Bronchial smooth muscle cell (primary cell): ENCODE measurements at places on chromosomes 4 and X. TPM values are rescaled to one million over a fixed set of nuclear protein-coding genes. Genes with fewer than 3 reads are reported as not detected.

The GYG2 gene
- total RNA-seq = 2.5 and 2.6 TPM in 2 replicates

The GAGE12E gene
- not detected in 2 replicates for total RNA-seq

The RTL3 gene
- total RNA-seq = under 0.01 TPM in 1 of 2 replicates, not detected in the other

The CXCL3 gene
- 0.86 and 3.0 TPM in 2 replicates for total RNA-seq

The LDOC1 gene
- 6.8 and 9.9 TPM in 2 replicates for total RNA-seq

The PDK3 gene
- total RNA-seq = 0.86 and 2.4 TPM in 2 replicates

The CRLF2 gene
- total RNA-seq = not detected in 2 replicates

The FGFRL1 gene
- total RNA-seq = 29.2 and 35.7 TPM in 2 replicates

The TRPC3 gene
- 0.32 and 0.34 TPM in 2 replicates for total RNA-seq

The MAGEA9B gene
- not detected in 2 replicates for total RNA-seq

The REELD1 gene
- total RNA-seq = not detected in 2 replicates

The TLR10 gene
- not detected in 2 replicates for total RNA-seq

The CCDC149 gene
- total RNA-seq = 10.1 and 17.9 TPM in 2 replicates

The FAT1 gene
- 121 and 186 TPM in 2 replicates for total RNA-seq

The PAGE1 gene
- total RNA-seq = not detected in 2 replicates

The SLC49A3 gene
- total RNA-seq = 5.2 and 6.7 TPM in 2 replicates

The NXF3 gene
- total RNA-seq = not detected in 2 replicates

The MAGEB1 gene
- total RNA-seq = not detected in 2 replicates

The DRD5 gene
- not detected in 2 replicates for total RNA-seq

The PITX2 gene
- total RNA-seq = 1.3 and 1.4 TPM in 2 replicates

The CSAG1 gene
- total RNA-seq = not detected in 2 replicates

The JAKMIP1 gene
- total RNA-seq = not detected in 2 replicates

The POU3F4 gene
- total RNA-seq = not detected in 2 replicates

The ESX1 gene
- not detected in 2 replicates for total RNA-seq

The ARHGEF9 gene
- 12.1 and 16.1 TPM in 2 replicates for total RNA-seq

The JADE3 gene
- 2.8 and 3.9 TPM in 2 replicates for total RNA-seq

The FAM47A gene
- total RNA-seq = not detected in 2 replicates

The SUPT20HL1 gene
- total RNA-seq = 0.09 and 0.32 TPM in 2 replicates

The BMP3 gene
- total RNA-seq = under 0.01 TPM in 2 replicates

The C1GALT1C1 gene
- 16.2 and 22.5 TPM in 2 replicates for total RNA-seq

The OTC gene
- 0.09 and 0.16 TPM in 2 replicates for total RNA-seq

The TCEAL6 gene
- not detected in 2 replicates for total RNA-seq

The PRR32 gene
- total RNA-seq = not detected in 2 replicates

The NIPAL1 gene
- not detected in 2 replicates for total RNA-seq

The TMSB15C gene
- total RNA-seq = 2.0 and 4.3 TPM in 2 replicates

The ZNF141 gene
- 4.8 and 8.0 TPM in 2 replicates for total RNA-seq

The FGA gene
- not detected in 2 replicates for total RNA-seq

The GCNA gene
- total RNA-seq = 1.1 and 2.2 TPM in 2 replicates

The DNAAF6 gene
- not detected in 2 replicates for total RNA-seq
